ENCODE measurements at places on chromosomes 12 and 14. TPM values are rescaled to one million over a fixed set of nuclear protein-coding genes. Genes with fewer than 3 reads are reported as not detected.
A peak's percentile ranks its signal among the peaks of the same experiment; 100 is the strongest.

The ST8SIA1 gene
- total RNA-seq, result 1.9 TPM

DNA sequence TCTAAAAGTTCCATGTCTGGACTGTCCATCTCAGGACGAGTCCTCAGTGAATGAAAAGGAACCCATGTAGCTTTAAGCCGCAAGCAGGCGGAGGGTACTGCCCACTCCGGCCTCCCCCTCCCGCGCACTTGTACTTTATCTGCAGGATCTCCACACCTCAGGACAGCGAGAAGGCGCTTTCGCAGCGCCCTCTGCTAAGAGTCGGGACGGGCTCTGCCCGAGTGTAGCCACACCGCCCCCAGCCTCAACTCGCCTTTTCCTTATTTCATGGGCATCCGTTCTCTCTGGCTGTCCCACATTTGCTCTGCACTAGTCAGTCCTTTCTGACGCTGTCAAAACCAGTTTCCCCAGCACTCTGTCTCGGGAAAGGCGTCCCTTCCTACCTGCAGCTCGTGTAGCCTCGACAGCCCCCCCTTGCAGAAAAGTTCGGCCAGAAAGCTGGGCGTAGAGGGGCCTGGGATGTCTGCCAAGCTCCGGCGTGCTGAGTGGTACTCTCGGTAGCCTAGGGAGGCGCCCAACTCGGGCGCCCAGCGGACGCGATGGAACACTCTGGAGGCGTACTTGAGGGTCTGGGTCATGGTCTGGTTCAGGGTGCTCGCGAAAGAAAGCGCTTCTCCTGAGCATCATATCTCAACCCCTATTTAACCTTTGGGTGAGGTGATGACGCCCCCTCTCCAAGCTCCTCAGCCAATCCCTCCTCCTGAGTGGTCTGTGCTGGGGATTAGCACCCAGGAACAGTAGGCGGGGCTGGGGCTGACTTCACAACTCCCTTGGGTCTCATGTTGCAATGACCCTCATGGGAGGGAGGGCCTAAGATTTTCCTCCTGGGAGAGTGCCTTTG is at the start of gene CYP27B1:
Gene CYP27B1, minus strand, starts transcription at position 615 of the 841 bp plus-strand sequence. Its CDS starts 37 bp downstream, at position 578.
- H3K27ac ChIP-seq, result no peak within 1 kb of the TSS
- peaks cover 7% of the 10 kb centered on the region for H3K36me3 ChIP-seq
- H3K27me3 ChIP-seq, result peaks cover 37% of the 10 kb centered on the region
- peaks cover 34% of the 10 kb centered on the region for H3K4me1 ChIP-seq

GRCh38 chr14:95498622-95499353 is 17.7 kb downstream of the SYNE3 start:
- peak; percentile 55 for DNase-seq
- H3K4me3 ChIP-seq, result no peak overlapping the region
- H3K27ac ChIP-seq, result no peak overlapping the region
- peaks cover 57% of the 10 kb centered on the region for H3K4me1 ChIP-seq
- no peaks in the 10 kb centered on the region for H3K27me3 ChIP-seq

- peaks cover under 1% of the 10 kb centered on the region for H3K36me3 ChIP-seq
- no peaks in the 10 kb centered on the region for H3K27me3 ChIP-seq
- DNase-seq, result no peak
- peak overlapping the region; percentile 44 for H3K27ac ChIP-seq
- H3K4me3 ChIP-seq, result no peak overlapping the region
Measured at GRCh38 chr14:59275668-59276067, 87.2 kb downstream of the DAAM1 start.

DNA sequence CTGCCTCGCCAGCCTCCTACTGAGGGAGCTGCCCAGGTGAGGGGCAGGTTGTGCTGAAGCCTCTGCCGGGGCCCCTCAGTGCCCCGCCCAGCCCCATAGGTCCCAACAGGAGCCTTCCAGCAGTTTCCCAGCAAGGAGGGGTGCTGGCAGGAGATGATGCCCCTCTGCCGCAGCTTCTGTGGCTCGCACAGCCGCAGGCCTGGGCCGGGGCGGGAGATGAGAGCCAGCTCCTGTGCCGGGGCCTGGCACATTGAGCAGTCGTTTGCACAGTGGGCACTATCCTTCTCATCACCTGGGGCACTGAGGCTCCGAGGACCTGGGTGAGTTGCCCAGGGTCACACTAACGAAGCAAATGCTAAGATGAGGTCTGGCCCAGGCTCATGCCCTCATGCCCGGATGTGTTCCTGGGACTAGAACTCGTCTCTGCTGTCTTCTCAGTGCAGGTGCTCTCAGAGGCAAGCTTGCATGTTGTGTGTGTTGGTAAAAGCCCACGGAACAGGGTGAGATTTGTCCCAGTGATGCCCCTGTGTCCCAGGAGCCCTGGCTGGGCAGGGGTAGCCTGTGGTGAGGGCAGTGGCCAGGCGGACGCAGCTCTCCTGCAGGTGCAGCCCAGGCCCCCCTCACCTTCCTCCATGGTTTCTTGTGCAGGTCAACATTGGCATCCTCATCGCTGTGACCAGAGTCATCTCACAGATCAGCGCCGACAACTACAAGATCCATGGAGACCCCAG is 177.5 kb downstream of the ADGRD1 start:
- H3K27me3 ChIP-seq, result no peaks in the 10 kb centered on the region
- no peak overlapping the region for H3K4me3 ChIP-seq
- H3K36me3 ChIP-seq, result no peaks in the 10 kb centered on the region
- peaks cover 10% of the 10 kb centered on the region for H3K4me1 ChIP-seq
- no peak overlapping the region for H3K27ac ChIP-seq

GRCh38 chr12:27960821-27961220 is 11.7 kb downstream of the PTHLH start:
- no peaks in the 10 kb centered on the region for H3K36me3 ChIP-seq
- peaks cover 4% of the 10 kb centered on the region for H3K27me3 ChIP-seq
- no peaks in the 10 kb centered on the region for H3K4me1 ChIP-seq
- H3K4me3 ChIP-seq, result no peak overlapping the region

- no peaks in the 10 kb centered on the region for H3K36me3 ChIP-seq
- H3K27ac ChIP-seq, result no peak overlapping the region
- H3K27me3 ChIP-seq, result no peaks in the 10 kb centered on the region
Measured at GRCh38 chr12:88854260-88854659, 274.0 kb upstream of the KITLG start.

The MUCL1 gene
- not detected for total RNA-seq

GRCh38 chr14:100825713-100826331 is at the start of gene MEG3:
TSS of gene MEG3 (plus strand) at chr14:100826118.
- H3K4me3 ChIP-seq, result peak within 1 kb of the TSS; percentile 59
- H3K4me1 ChIP-seq, result no peaks in the 10 kb centered on the region
- DNase-seq, result peak; percentile 42
- no peaks in the 10 kb centered on the region for H3K36me3 ChIP-seq
- peaks cover 9% of the 10 kb centered on the region for H3K27me3 ChIP-seq

The TOMM20L gene
- not detected for total RNA-seq

DNA sequence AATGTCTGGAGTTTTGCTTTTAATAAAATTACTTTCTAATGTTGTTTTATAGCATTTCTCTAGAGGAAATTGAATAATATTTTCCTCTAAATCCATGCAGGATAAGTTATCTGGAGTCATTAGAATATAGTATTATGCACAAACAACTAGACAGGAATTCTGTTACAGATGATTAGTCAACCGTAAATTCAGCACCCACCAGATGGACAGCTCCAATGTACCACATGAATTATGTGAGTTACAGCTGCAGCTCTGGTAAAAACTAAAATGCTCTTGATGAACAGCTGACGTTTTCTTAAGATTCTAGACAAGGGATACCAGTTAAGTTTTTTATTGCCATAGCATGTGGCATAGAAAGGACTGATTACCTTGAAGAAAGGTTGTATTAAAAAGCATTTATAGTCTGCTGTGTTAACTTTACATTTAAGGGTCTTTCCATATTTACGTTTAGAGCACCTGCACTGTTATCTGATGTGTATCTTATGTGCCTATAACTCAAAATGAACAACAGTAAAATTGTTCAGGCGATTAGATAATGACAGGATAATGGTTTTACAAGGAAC is 321.4 kb upstream of the LRFN5 start:
- no peak overlapping the region for H3K4me3 ChIP-seq
- no peaks in the 10 kb centered on the region for H3K36me3 ChIP-seq
- no peaks in the 10 kb centered on the region for H3K27me3 ChIP-seq

The KRT75 gene
- not detected for total RNA-seq

DNA sequence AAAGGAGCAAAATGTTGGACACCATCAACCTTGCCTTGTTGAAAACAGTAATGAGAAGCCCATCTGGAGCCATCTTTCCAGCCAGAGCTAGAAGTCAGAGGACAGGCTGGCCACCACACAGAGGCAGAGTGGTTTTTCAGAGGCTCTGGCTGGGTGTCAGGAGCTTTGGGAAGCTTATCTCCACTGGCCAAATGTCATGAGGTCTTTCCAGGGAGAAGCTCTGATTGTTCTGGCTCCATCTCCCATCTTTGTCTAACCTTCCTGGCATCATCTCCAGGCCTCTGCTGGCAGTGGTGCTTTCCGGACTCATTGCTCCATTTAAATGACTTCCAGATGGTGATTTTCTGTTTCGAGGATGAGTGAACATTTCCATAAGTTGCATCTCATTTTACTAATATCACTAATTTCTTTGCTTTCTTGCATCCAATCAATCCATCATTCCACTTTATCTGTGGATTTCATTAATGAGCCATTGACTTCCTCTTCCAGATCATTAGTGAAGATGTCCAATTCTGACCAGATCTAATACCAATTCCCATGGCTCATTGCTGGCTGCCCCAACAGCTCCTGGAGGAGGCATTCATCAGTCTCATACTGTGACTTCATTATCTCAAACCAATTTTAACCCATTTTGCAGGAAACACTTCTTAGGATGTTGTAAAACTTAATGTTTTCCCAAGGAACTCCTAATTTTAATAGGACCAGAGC is 35.3 kb upstream of the TMTC1 start:
- no peaks in the 10 kb centered on the region for H3K36me3 ChIP-seq
- peaks cover 3% of the 10 kb centered on the region for H3K4me1 ChIP-seq
- peak; percentile 36 for DNase-seq
- H3K27ac ChIP-seq, result no peak overlapping the region
- H3K27me3 ChIP-seq, result no peaks in the 10 kb centered on the region

- peaks cover 16% of the 10 kb centered on the region for H3K4me1 ChIP-seq
- peaks cover 15% of the 10 kb centered on the region for H3K36me3 ChIP-seq
- no peak overlapping the region for H3K4me3 ChIP-seq
- no peak overlapping the region for H3K27ac ChIP-seq
Measured at GRCh38 chr12:131103669-131104462, 150.2 kb downstream of the ADGRD1 start.

DNA sequence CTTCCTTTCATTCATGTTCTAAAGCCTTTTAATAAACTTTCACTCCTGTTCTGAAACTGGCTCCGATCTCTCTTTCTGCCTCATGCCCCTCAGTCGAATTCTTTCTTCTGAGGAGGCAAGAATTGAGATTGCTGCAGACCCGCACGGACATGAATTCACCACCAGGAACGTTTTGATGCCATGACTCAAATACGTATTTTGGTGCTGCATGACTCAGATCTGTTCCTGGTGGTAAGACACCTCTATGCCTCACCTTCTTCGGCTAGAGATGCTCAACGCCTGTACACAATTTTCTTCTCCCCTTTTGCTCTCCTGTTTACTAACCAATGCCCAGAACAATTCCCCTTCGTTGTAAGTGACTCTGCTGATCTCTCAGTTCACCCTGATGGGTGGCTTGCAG is 52.0 kb upstream of the RIMBP2 start:
- H3K27me3 ChIP-seq, result no peaks in the 10 kb centered on the region
- H3K27ac ChIP-seq, result no peak overlapping the region
- H3K4me3 ChIP-seq, result no peak overlapping the region

DNA sequence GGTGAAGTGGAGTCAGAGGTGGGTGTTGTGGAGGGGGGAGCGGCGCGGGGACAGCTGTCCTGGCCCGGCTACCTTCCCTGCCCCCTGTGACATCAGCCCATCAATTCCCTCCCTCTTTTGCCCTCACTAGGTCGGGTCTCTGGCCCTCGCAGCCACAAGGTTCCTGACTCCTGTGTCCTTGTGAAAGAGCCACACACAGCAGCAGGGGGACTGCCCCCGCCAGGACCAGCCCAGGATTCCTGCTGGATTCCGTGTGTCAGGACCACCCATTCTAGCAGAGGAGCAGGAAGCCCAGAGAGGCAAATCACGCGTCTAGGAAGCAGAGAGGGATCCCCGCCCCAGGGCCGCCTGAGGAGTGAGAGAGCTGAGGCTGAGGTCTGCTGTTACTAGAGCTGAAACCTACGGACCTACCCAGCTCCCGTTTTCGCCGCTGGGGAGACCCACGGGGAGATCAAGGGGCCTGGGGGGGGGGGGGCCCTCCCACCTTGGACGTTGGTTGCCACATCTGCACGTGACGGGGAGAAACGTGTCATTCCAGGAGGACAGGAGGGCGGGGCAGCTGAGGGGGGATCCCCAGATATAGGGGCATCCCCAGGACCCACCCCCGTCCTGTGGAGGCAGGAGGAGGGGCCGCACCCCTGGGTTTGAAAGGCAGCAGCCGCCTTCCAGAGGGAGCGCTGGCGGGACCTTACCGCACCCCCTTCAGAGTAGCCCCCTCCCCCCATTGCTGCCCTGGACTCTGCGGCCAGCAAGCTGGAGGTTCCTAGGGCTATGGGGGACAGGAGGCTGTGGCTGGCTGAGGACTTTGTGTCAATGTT is 12.5 kb upstream of the INF2 start:
- DNase-seq, result peak; percentile 23
- H3K27me3 ChIP-seq, result no peaks in the 10 kb centered on the region
- peak overlapping the region; percentile 91 for H3K27ac ChIP-seq
- peak overlapping the region; percentile 47 for H3K4me3 ChIP-seq
- H3K4me1 ChIP-seq, result peaks cover 49% of the 10 kb centered on the region
- H3K36me3 ChIP-seq, result no peaks in the 10 kb centered on the region

The SOX5 gene
- 3.0 TPM for total RNA-seq

DNA sequence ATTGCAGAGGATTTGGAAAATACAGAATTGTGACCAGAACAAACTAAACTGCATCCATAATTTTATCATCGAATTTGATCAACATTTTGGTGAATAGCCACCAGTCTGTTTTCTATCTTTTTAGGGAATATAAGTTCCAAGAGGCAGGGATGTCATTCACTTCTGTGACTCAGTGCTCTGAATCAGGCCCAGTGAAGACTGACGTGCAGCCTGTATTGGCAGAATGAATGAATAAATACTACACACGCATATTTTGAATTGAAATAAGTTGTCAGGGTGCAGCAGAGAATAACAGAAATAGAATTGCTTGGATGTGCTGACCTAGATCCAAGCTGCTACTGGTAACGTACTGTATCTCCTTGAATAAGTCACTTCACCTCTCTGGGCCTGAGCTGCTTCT is 1.3 kb upstream of the EMP1 start:
- peaks cover 3% of the 10 kb centered on the region for H3K36me3 ChIP-seq
- H3K27me3 ChIP-seq, result no peaks in the 10 kb centered on the region
- peaks cover 19% of the 10 kb centered on the region for H3K4me1 ChIP-seq
- H3K4me3 ChIP-seq, result no peak overlapping the region
- H3K27ac ChIP-seq, result peak overlapping the region; percentile 89
- no peak for DNase-seq

The GLT8D2 gene
- 18.7 TPM for total RNA-seq

DNA sequence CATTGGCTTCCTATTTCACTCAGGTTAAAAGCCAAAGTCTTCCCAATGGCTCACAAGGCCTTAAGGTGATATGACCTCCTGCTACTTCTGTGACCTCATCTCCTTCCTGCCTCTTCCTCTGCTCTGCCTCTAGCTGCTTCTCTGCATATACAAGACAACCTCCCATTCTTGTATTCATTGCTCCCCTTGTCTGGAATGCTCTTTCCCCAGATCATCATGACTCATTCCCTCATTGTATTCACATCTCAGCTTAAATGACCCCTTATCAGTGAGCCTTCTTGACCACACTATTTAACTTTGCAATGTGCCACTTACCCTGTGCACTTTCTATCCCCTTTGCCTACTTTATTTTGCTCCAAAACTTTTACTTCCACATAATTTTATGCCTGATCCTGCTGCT is 90.2 kb downstream of the PPP1R12A start:
- no peak overlapping the region for H3K27ac ChIP-seq
- H3K4me3 ChIP-seq, result no peak overlapping the region
- DNase-seq, result no peak
- H3K4me1 ChIP-seq, result peaks cover 3% of the 10 kb centered on the region
- no peaks in the 10 kb centered on the region for H3K27me3 ChIP-seq

The MYH6 gene
- total RNA-seq, result 141 TPM

GRCh38 chr14:58796242-58797009 is 158.7 kb downstream of the DACT1 start:
- H3K4me1 ChIP-seq, result no peaks in the 10 kb centered on the region
- no peaks in the 10 kb centered on the region for H3K27me3 ChIP-seq
- H3K4me3 ChIP-seq, result no peak overlapping the region
- no peak overlapping the region for H3K27ac ChIP-seq

The RFLNA gene
- total RNA-seq, result not detected
